Iris pigment epithelial cell (primary cell): ENCODE measurements at places on chromosomes 2 and 18.
A peak's percentile ranks its signal among the peaks of the same experiment; 100 is the strongest.

GRCh38 chr2:28312307-28313219 is 80.1 kb upstream of the FOSL2 start:
- DNase-seq: no peak

GRCh38 chr2:24363301-24363700 is 3.0 kb upstream of the ITSN2 start:
- no peak for DNase-seq

DNA sequence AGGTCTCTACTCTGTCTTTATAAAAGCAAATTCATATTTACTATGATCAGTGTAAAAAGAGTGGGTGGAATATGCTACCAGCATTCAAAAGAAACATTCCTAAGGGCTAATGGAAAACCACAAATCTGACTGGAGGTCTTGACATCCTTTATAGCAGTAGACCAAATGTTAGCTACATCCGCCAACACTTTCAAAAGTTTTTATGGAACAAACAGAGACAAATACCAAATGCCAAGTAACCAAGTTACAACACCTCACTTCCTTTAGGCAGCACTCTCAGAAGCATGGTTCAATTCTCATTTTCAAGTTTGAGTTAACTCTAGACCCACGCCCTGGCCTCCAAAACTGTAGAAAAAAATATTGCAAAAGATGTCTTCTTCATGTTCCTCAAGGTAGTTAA is 78.3 kb upstream of the SETBP1 start:
- DNase-seq: peak; percentile 80

DNA sequence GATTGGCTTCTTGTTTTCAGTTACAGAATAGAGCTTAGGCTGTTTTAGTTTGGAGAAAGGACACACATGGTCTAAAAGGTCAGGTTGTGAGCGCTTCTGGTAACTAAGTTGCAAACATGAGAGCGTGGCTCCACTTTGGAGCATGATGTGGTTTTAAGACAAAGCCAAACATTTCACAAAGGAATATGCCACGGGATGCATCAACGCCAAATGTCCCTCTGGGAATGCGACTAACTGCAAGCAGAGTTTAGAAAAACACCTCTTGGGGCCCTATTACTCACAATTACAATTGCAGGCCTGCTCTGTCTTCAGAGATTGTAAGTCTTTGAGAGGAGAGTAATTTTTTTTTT is 25.4 kb downstream of the MYO7B start:
- no peak for DNase-seq

- no peak for DNase-seq
Observed at GRCh38 chr18:31356025-31356424, 20.6 kb upstream of the DSG4 start.

GRCh38 chr2:67213270-67213670 is 183.9 kb upstream of the ETAA1 start:
- no peak for DNase-seq

DNA sequence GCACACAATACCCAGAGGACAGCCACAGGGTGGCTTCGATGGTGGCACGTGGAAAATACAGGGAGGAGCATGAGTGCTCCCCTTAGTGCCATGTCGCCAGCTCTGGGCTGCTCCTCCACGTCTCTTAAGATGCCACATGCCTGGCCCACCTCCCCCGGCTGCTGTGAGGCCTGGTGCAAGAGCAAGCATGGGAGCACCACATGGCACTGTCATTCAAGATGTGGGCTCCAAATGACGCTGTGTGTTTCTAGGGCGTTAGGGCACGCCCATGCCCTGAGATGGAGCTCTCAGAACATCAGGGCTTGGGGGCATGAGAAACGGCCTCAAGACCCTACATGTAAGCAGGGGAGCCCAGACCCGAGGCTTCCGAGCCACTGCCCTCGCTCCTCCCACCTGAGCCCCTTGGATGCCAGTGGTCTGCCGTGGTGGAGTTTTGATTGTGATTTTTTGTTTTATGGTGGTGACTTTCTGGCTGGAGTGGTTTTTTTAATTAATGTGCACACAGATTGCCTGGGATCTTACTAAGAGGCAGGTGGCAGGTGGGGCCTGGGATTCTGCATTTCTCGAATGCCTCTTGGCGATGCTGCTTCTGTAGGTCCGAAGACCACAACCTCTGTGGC is 239.3 kb downstream of the GBX2 start:
- DNase-seq: no peak

- no peak for DNase-seq
Observed at GRCh38 chr2:170563401-170563800, 151.7 kb upstream of the SP5 start.
